ENCODE measurements at places on chromosomes 6 and 20.

DNA sequence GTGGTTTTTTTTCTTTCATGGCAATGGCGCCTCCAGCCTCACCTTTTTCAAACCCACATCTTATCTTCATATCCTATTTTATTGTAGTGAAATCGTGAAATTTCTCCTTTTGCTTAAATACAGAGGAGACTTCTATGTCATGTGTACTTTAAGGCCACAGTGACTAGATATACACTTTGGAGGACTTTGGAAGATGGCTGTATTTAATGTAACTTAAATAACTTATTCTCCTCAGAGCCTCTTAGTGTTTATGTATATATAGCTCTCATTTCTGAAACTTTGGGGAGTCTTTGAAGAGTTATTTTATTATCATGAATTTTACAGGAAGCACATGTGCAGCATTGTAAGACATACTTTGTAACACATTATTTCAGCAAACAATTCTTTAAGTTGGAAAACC lies 968 bp downstream of the LAMA2 start:
- DNase-seq, result no peak

DNA sequence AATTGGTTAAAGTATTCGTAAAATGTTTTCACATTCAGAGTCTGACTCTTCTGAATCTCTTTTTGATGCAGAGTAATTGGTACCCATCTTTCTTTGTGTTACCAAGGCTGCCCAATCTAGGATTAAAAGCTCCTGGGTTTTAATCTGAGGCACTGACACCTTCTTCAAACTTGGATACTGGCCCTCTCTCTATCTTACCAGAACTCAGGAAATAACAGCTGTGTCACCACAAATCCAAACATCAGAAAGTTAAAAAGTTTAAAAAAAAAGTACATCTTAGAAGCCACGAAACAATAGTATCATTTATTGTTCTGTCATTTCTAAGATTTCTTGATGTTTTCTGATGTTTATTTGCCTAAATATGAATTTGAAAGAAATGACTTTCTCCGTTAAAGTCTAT lies 255.5 kb upstream of the RUNX2 start:
- no peak for DNase-seq

- DNase-seq, result no peak
Observed at GRCh38 chr6:49933526-49933925, 30.4 kb downstream of the DEFB114 start.

- no peak for DNase-seq
Observed at GRCh38 chr6:14520536-14520935, 403.0 kb downstream of the CD83 start.

- no peak for DNase-seq
Observed at GRCh38 chr20:45341939-45342854, 6.0 kb downstream of the SDC4 start.

- no peak for DNase-seq
Observed at GRCh38 chr6:140988780-140989179, 1143.9 kb upstream of the GJE1 start.

DNA sequence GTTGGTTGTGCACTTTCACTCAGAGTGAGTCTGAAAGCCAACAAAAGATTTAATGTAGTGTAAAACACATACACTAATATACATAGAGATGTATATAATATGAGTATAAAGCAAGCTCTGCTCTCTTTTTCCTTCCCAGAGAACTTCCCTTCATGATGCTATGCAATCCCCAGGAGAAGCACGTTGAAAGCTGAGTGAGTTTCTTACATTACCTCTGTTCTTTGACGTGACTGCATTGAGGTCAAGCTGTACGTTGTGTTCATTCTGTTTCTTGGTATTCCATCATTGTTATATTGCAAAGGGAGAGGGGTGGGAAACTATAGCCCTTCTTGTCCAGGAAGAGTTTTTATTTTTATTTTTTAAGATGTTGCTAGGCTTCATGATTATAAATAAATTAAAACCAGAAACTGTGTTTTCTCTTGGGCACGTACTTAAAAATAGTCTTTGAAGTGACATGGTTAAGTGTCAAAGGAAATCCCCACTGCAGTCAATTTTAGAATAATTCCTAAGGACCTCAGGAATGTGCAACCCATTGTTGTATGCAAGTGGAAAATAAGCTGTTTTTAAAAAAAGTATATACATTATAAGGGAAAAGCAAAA lies 651.0 kb downstream of the CD109 start:
- no peak for DNase-seq

DNA sequence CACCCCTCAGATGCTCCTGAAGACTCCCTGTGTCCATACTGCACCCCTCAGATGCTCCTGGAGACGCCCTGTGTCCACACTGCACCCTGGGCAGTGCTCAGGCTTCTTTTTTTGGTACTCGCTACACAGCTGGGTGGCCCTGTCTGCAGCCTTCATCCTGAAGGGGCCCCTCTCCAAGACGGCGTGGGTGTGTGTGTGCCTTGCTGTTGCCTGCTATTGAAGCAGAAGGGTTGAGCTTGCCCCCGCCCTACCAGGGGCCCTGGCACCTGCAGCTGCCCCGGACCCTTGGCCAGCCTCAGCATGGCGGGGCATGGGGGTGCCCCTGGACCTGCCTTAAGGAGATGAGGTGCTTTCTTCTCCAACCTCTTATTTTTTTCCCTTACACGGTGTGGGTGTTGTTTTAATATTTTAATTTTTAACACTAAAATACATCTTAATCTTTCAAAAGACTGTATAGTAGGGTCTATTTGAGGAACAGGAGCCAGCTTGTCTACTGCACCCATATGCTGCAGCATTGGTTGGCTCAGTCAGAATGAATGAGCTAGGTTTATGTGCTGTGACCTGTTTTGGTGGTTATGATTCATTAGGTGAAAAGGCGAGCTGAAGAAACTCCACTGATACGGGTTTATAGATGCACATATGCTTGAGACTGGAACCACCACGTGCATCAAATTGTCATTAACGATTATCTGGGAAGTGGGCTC lies 135.9 kb downstream of the AGPAT4 start:
- DNase-seq, result no peak

- no peak for DNase-seq
Observed at GRCh38 chr6:126127659-126128058, 141.3 kb downstream of the TRMT11 start.
